ENCODE measurements at places on chromosomes 13 and 19. TPM values are rescaled to one million over a fixed set of nuclear protein-coding genes. Genes with fewer than 3 reads are reported as not detected.

Gene C19orf33
- not detected for total RNA-seq

Gene ZNF324B
- 10.5 TPM for total RNA-seq

Gene ZIC2
- total RNA-seq, result not detected

Gene IFNL1
- not detected for total RNA-seq

DNA sequence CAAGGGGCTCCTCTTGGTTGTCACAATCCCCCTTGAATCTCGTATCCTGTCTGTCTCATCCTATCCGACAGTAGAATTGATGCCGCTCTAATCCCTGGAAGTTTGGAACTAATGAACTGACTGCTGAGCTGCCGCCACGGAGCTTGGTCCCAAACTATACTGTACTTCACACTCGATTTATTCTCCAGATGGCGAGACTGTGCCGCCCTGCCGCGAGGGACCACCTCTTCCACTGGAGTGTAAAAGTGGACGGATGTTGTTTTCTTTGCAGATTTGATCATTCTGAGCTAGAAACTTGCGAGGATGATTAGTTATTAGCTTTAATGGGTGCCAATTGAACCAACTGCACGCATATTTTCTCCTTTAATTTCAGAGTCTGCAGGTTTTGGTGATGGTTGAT lies 117.2 kb downstream of the ZIC5 start:
- DNase-seq, result no peak
- H3K4me1 ChIP-seq, result no peaks in the 10 kb centered on the region
- no peaks in the 10 kb centered on the region for H3K36me3 ChIP-seq
- no peak overlapping the region for H3K4me3 ChIP-seq
- H3K27ac ChIP-seq, result no peak overlapping the region
- H3K27me3 ChIP-seq, result no peaks in the 10 kb centered on the region

- H3K4me1 ChIP-seq, result no peaks in the 10 kb centered on the region
- H3K36me3 ChIP-seq, result no peaks in the 10 kb centered on the region
- no peaks in the 10 kb centered on the region for H3K27me3 ChIP-seq
- H3K4me3 ChIP-seq, result no peak overlapping the region
- peak; percentile 86 for DNase-seq
- H3K27ac ChIP-seq, result no peak overlapping the region
Observed at GRCh38 chr19:7850000-7850813, 20.2 kb downstream of the EVI5L start.

Gene SPRED3
- total RNA-seq, result 1.8 TPM

DNA sequence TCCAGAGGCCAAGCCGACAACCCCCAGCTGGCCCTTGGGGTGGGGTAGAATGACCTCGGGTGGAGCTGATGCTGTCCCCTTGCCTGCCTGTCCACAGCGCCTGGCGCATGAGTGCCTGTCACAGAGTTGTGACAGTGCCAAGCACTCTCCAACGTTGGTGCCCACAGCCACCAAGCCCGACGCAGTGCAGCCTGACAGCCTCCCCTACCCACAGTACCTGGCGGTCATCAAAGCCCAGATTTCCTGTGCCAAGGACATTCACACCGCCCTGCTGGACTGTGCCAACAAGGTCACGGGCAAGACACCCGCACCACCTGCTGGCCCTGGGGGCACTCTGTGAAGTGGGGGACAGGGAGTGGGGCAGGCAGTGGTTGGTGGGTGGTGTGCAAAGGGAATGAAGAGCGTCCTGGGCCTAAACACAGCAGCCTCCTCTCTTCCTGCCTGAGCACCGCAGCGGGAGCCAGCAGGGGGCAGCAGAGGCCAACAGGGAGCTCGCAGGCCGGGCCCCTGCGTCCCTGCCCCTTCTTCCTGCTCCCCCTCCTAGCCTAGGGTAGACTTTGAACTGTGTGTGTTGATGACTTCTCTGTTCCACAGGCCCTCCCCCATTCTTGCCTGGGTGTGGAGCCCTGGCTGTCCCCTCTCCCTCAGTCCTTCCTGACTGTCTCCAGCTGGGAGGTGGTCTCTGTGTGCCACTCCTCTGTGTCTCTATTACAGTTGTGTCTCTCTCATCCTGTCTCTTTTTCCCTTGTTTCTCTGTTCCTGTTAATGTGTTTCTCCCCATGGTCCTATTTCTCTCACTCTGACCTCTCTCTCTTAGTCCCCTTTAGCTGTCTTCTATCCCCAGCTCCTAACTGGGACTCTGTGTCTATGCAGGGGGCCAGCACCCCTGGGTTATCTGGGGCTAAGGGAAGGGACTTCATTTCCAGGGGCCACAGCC lies 6.5 kb downstream of the MED29 start:
- no peak overlapping the region for H3K4me3 ChIP-seq
- peaks cover 30% of the 10 kb centered on the region for H3K4me1 ChIP-seq
- peaks cover 21% of the 10 kb centered on the region for H3K36me3 ChIP-seq
- H3K27ac ChIP-seq, result peak overlapping the region; percentile 94

- peak overlapping the region; percentile 92 for H3K27ac ChIP-seq
Observed at GRCh38 chr13:59776924-59777690, 386.6 kb downstream of the DIAPH3 start.

DNA sequence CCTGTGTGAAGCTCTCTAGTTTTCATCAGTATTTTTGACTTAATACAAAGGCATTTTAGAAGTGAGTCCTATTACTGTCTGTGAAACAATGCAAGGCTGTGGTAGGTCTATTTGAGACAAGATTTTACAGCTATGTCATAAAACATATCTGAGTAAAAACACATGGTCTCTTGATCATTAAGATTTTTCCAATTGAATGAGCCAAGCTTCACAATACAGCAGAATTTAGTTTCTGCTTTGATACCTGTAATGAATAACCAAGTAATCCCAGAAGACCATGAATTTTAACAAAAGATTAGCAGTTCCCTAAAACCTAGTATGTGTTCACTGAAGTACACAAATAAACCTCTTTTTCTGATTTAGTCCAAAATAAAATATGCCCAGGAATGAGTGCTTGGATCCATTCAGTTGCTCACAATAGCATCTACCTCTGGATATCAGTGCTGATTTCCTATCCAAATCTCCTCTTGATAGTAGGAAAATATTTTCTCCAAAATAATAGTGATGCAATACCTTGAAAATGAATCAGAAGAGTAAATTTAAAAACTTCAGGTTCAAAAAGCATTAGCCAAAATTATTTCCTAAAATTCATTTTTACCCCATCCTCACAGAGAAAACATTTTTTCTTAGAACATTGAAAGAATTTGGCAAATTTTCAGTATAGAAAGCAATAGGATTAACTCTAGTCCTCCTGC lies 533.5 kb upstream of the SGCG start:
- H3K36me3 ChIP-seq, result no peaks in the 10 kb centered on the region
- no peaks in the 10 kb centered on the region for H3K27me3 ChIP-seq
- no peak for DNase-seq
- no peaks in the 10 kb centered on the region for H3K4me1 ChIP-seq
- no peak overlapping the region for H3K27ac ChIP-seq
- H3K4me3 ChIP-seq, result no peak overlapping the region

GRCh38 chr19:57642396-57643046 lies 9.6 kb downstream of the ZNF211 start:
- peaks cover 46% of the 10 kb centered on the region for H3K36me3 ChIP-seq
- no peak overlapping the region for H3K27ac ChIP-seq
- H3K4me1 ChIP-seq, result no peaks in the 10 kb centered on the region
- no peak overlapping the region for H3K4me3 ChIP-seq
- H3K27me3 ChIP-seq, result no peaks in the 10 kb centered on the region

DNA sequence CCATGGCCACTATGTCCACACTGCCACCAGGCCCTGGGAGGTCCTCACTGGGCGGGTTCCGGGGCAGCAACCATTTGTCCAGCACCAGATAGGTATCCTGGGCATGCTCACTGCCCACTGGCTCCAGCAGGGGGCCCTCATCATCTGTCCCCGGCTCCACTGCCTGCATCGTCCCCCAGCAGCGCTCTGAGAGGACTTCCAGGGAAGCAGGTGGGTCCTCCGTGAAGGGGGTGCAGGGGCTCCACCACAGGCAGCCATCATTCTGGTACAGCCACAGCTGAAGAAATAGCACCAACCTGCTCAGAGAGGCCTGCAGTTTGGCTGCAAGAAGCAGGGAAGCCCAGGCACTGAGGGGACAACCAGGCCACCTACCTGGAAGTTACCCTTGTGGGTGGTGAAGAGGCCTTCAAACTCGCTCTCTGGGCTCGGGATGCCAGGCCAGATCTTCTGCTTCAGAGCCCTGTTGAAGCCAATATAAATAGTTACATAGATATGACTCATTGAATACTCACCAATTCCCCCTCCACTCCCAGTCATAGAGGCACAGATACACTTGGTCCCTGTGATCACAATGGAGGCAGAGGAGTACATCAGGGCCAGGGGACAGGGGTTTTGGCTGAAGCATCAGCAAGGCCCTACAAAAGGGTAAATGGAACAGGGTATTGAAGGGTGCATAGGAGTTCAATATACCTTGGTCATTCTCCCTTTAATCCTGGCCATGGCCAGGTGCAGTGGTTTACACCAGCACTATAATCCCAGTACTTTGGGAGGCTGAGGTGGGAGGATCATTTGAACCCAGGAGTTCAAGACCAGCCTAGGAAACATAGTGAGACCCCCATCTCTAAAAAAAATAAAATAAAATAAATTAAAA lies 4.1 kb downstream of the SWSAP1 start:
- H3K27me3 ChIP-seq, result peaks cover 11% of the 10 kb centered on the region
- peak overlapping the region; percentile 54 for H3K27ac ChIP-seq
- peak; percentile 98 for DNase-seq
- H3K4me3 ChIP-seq, result peak overlapping the region; percentile 13

DNA sequence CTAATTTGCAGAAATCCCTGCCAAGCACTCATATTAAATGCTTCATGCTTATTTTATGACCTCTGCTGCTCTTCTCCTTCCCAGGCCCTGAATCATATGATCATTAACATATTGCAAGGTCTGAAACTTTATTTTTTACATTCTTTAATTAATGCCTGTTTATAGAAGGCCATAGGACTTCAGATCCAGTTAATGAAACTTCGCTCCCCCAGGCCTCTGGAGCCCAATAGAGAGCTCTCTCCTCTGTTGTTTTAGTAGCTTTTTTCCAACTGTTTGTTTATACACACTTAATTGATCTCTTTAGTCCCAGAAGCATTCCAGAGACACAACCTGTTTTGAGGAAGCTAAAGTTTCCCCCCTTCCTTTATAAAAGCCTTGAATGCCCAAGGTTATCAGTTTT lies 68.3 kb downstream of the DACH1 start:
- no peak for DNase-seq
- no peak overlapping the region for H3K27ac ChIP-seq
- H3K27me3 ChIP-seq, result no peaks in the 10 kb centered on the region
- no peak overlapping the region for H3K4me3 ChIP-seq

DNA sequence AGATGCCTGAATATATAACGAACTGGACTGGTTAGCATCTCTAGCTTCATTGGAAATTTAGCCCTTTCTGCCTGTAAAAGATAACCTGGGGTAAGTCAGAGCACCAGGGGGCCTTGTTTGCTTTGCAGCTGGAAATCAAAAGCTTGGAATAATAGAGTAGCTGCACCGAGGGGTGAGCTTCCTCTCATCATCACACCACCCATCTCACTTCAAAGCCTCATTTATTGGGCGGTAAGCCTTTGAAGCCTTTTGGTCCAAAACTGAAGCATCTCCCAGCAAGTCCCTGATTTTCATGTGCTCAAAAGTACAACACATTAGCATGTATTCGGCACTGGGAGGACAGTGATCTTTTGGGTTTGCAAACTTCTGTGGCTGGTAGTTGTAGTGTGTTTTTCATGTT lies 405.1 kb downstream of the FOXO1 start:
- no peak overlapping the region for H3K4me3 ChIP-seq
- H3K27me3 ChIP-seq, result no peaks in the 10 kb centered on the region
- no peak for DNase-seq
- H3K36me3 ChIP-seq, result no peaks in the 10 kb centered on the region

- no peak overlapping the region for H3K27ac ChIP-seq
- peak; percentile 30 for DNase-seq
- no peaks in the 10 kb centered on the region for H3K4me1 ChIP-seq
- H3K4me3 ChIP-seq, result no peak overlapping the region
- no peaks in the 10 kb centered on the region for H3K27me3 ChIP-seq
Observed at GRCh38 chr13:40813667-40814454, 24.4 kb downstream of the SLC25A15 start.

DNA sequence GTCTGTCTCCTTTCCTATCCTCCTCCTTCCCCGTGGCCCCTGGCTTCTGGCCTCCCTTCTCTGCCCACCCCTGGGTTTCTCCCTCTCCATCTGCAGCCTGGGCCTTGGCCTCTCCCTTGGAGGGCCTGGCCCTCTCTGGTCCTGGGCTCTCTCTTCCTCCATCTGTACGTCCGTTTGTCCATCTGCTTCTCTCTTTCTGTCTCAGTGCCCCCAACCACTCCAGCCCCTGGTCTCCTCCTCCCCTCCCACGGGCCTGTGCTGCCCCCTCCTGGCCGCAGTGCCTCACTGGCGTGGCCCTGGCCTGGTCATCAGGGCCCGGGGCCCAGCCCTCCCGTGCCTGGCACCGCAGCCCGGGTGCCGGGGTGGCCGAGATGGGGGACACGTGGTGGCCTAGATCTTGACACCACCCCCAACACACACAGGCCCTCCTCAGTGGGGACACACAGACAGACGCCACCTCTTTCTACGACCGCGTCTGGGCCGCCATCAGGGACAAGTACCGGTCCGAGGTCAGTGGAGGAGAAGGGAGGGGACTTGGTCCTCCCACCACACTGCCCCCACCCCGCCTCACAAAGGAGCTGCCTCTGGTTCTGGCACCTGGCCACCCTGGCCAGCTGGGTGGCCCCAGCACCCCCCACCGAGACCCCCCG lies 11.3 kb downstream of the PRKCSH start:
- DNase-seq, result peak; percentile 98
- no peak overlapping the region for H3K27ac ChIP-seq
- H3K27me3 ChIP-seq, result no peaks in the 10 kb centered on the region
- H3K4me1 ChIP-seq, result no peaks in the 10 kb centered on the region
- peaks cover 23% of the 10 kb centered on the region for H3K36me3 ChIP-seq
- H3K4me3 ChIP-seq, result no peak overlapping the region

GRCh38 chr13:114005206-114005724 lies 31.4 kb upstream of the C13orf46 start:
- no peaks in the 10 kb centered on the region for H3K4me1 ChIP-seq
- no peak overlapping the region for H3K27ac ChIP-seq
- H3K27me3 ChIP-seq, result no peaks in the 10 kb centered on the region
- peaks cover 38% of the 10 kb centered on the region for H3K36me3 ChIP-seq

Gene KDM4B
- 19.7 TPM for total RNA-seq

GRCh38 chr13:99062593-99062992 lies 84.7 kb upstream of the DOCK9 start:
- peak overlapping the region; percentile 17 for H3K27ac ChIP-seq
- no peaks in the 10 kb centered on the region for H3K36me3 ChIP-seq
- H3K27me3 ChIP-seq, result no peaks in the 10 kb centered on the region

DNA sequence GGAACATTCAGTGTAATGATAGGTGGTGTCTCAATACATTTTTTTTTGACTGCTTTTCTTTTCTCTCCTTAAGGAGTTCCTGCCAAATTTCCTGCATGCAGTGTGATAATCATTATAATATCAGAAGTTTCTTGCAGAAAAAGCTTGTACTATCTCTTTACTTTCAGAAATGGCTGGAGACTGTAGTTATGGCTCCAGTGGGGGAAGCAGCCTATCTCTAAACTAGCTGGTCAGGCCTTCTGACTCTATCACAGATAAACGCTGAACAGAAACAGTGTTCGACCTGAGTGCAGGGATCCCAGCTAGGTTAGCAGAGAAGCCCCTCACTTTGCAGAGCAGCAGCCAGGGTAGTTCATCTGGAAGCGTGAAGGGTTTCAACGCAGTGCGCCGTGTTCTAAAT lies 1.9 kb downstream of the CCNE1 start:
- H3K27me3 ChIP-seq, result no peaks in the 10 kb centered on the region
- peaks cover 6% of the 10 kb centered on the region for H3K36me3 ChIP-seq
- H3K4me3 ChIP-seq, result no peak overlapping the region
- DNase-seq, result no peak

GRCh38 chr19:4519521-4520277 lies 1.4 kb upstream of the PLIN4 start:
- DNase-seq, result peak; percentile 92
- no peaks in the 10 kb centered on the region for H3K36me3 ChIP-seq
- no peak overlapping the region for H3K4me3 ChIP-seq
- peaks cover 20% of the 10 kb centered on the region for H3K27me3 ChIP-seq
- H3K27ac ChIP-seq, result no peak overlapping the region
